ENCODE measurements at places on chromosomes 16 and 17. TPM values are rescaled to one million over a fixed set of nuclear protein-coding genes. Genes with fewer than 3 reads are reported as not detected.

The TMEM235 gene
- not detected for total RNA-seq

The CDK5RAP3 gene
- 121 TPM for total RNA-seq

The PRSS33 gene
- total RNA-seq: not detected

The SNX20 gene
- not detected for total RNA-seq

The PRKCB gene
- total RNA-seq: 0.22 TPM

The C17orf113 gene
- total RNA-seq: 0.97 TPM
